ENCODE measurements at places on chromosomes 5 and 9.

- no peak for DNase-seq
Measured at GRCh38 chr9:129669141-129669718, 3.8 kb downstream of the PRRX2 start.

GRCh38 chr5:14778792-14779070, 92.8 kb downstream of the ANKH start:
- no peak for DNase-seq

- DNase-seq: no peak
Measured at GRCh38 chr5:131364507-131365050, 100.7 kb downstream of the CDC42SE2 start.

- DNase-seq: no peak
Measured at GRCh38 chr9:112839331-112839730, 51.3 kb downstream of the SLC46A2 start.

GRCh38 chr5:179801304-179802206, 5.1 kb downstream of the MGAT4B start:
- peak; percentile 94 for DNase-seq

DNA sequence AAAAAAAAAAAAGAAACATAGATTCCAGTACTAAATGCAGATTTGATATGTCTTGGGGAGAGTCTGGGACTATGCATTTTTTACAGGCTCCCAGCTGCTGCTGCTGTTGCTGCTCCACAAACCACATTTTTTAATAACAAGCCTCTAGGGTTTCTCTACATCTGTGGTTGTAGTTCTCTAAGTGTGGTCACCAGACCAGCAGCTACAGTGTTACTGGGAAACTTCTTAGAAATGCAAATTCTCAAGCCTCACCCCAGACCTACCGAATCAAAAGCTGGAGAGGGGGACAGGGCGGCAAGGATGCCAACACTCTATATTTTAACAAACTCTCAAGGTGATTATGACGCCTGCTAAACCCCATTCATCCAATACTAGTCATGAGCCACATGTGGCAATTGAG, 293.4 kb upstream of the PTGER4 start:
- DNase-seq: peak; percentile 64

DNA sequence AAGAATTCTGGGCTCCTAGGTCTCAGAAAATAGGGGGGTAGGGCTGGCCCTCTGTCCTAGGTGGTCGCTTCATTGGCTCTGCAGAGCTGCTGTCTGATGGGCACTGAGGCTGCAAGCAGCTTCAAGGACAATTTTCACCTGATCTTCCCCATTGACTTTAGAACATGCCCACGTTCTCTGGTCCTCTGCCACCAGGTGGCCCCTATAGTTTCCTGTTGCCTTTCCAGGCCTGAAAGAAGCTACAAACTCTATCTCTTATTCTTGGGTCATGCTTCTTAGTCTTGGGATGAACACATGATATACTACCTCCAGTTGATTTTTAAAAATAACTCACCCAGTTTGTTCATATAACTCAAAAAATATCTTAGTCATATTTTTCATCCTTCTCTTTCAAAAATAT, 26.3 kb downstream of the SPZ1 start:
- DNase-seq: peak; percentile 65
